Gastrocnemius medialis (tissue), 4 donors: ENCODE measurements at places on chromosomes 7 and 10. TPM values are rescaled to one million over a fixed set of nuclear protein-coding genes. Genes with fewer than 3 reads are reported as not detected.

- DNase-seq = peak; percentile 27
These were observed 67.2 kb downstream of the DGKB start for GRCh38 chr7:14835384-14835783.

Gene PNLIPRP2
- total RNA-seq = not detected

GRCh38 chr10:104893701-104894100 is 252.6 kb downstream of the SORCS3 start:
- DNase-seq = no peak

Gene TAC1
- total RNA-seq = not detected

GRCh38 chr7:137563981-137564380 is 220.4 kb upstream of the PTN start:
- no peak for DNase-seq

Gene TECPR1
- total RNA-seq = 19.3 TPM

DNA sequence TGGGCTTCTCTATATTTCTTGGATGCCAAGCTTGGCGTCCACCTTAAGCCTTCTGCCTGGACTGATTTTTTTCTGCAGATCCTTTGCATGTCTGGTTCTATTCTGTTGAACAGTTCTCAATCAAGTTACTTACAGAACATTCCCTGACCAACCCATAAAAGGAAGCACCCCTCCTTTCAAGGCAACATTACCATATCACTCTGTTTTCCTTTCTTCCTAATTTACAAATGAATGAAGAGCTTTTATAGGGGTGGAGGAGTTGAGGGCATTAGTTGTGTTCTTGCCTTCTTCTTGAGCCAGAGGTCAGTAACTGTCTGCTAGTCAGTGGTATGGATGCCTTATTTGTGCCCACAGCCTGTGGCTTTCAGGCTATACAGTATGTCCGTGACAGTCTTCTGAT is 361.0 kb downstream of the PHTF2 start:
- no peak for DNase-seq

DNA sequence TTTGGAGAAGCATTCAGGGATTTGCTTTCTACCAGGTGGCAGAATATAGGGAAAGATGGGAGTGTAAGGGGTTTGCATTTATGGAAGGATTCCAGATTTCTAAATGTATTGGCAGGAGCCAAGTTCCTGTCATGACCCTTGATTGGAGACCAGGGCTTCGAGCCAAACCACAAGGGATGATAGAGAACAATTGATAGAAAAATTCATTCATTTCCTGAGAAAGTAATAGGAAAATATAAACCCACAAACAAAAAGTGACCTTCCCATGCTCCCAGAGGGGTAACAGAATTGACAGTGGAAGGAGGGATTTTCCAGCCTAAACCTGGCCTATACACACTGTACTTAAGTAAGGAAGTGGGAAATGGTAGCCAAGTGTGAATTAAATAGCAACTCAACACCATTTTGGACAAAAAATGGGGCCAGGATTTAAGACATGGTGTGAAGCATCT is 22.4 kb upstream of the IFIT2 start:
- DNase-seq = no peak

DNA sequence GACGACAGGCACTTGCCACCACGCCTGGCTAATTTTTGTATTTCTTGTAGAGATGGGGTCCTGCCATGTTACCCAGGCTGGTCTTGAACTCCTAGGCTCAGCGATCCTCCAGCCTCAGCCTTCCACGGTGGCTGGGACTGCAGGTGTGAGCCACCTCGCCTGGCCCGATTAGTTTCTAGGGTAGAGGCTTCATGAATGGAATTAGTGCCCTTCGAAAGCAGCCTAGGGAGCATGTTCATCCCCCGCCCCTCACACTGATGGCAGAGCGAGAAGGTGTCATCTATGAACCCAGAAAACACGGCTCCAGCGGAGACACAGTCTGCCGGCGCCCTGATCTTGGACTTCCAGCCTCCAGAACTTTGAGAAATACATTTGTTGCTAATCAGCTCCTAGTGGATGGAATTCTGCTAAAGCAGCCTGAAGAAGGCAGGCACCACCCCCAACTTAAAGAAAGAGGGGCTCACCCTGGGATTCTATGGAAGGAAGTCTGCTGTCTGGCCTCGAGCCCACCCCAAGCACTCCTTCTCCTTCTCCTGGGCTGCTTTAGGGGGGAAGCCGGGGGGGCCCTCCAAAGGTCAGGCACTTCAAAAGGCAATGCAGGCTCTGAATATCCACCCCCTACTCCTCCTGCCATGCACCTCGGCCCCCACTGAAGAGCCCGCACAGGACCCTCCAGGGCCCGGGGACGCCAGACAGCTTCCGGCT is 10.1 kb downstream of the PDGFA start:
- DNase-seq = no peak

- DNase-seq = peak; percentile 74
These were observed 83.2 kb upstream of the KIF5B start for GRCh38 chr10:32139223-32140073.

DNA sequence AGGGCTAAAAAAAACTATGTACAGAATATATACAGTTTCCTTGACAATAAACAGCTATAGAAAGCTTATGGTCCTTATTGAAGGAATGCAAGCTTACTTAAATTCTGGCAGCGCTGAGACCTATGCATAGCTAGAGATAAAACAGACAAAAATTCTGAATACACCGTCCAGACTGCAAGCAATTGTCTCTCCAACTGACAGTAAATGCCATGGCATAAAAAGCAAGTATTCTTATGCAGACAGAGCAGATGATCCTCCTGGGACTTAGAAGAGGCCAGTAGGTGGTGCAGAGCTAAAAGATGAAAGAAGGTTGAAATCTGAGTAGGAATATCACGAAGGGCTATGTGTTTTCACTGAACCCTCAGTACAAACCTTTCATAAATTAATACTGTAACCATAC is 157.0 kb upstream of the CACNA2D1 start:
- DNase-seq = no peak

Gene MYPN
- 233 TPM for total RNA-seq

DNA sequence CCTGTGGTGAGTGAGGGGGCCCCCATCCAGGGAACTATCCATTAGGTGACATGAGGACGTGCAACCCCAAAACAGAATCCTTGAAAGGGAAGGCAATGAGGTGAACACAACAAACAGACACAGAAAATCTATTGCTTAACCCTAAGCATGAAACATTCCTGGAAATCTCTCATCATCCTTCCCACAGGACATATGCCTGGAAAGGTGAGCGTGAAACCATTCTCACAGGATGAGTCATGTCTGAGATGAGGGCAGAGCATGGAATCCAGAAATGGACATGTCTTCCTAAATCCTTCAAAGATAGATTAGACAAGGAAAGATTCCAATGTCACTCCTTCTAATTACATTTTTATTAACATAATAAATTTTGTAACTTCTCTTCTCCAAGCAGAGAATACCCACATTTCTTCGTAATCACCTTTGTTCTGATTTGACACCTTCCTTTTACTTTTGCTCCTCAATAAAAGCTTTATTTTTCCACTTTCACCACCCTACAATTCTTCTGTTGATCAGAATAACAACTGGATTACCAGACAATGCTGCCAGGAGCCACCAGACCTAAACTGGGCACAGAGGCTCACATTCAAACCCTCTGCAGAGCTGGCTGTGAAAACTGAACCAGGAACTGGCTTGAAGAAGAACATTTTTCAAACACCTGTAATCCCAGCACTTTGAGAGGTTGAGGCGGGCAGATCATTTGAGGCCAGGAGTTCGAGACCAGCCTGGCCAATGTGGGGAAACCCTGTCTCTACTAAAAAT is 67.2 kb downstream of the COBL start:
- no peak for DNase-seq

Gene ZMYND11
- total RNA-seq = 64.1 TPM

DNA sequence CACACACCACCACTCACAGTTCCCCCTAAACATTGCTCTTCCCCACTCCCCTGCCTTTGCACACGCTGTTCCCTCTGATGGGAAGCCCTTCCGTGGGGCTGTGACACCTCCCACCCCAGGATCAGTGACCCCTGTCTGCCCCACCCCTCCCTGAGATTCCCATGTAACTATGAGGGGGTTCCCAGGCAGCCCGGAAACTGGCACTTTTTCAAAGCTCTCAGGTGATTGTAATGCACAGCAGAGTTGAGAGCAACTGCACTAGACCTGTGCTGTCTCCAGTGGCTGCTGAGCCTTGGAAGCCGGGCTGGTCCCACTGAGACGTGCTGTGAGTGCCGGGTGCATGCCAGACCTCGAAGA is 29.8 kb downstream of the GPRIN2 start:
- peak; percentile 10 for DNase-seq

Gene DNAH11
- 0.10 TPM for total RNA-seq

DNA sequence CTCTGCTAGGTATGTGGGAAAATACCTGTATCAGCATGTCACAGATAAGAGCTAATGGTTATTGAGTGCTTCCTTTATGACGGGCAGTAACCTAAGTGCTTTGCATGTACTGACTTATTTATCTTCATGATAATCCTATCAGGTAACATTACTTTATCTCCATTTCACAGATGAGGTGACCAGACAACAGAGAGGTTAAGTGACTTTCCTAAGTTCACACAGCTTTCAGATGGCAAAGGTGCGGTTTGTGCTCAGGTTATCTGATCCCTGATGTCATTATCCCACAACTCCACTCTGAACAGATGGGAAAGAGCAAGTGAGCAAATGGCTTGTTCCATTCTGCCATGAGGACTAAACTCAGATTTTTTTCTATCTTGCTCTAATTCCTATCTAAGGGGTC is 217.0 kb upstream of the PODXL start:
- no peak for DNase-seq

Gene CACNB2
- total RNA-seq = 0.13 TPM

GRCh38 chr7:33961948-33962347 is 56.6 kb downstream of the BMPER start:
- no peak for DNase-seq

Gene PSD
- 2.6 TPM for total RNA-seq

Gene CARD11
- total RNA-seq = not detected

- DNase-seq = no peak
These were observed 103.8 kb downstream of the TCF7L2 start for GRCh38 chr10:113053881-113054280.

Gene NKX1-2
- total RNA-seq = not detected

DNA sequence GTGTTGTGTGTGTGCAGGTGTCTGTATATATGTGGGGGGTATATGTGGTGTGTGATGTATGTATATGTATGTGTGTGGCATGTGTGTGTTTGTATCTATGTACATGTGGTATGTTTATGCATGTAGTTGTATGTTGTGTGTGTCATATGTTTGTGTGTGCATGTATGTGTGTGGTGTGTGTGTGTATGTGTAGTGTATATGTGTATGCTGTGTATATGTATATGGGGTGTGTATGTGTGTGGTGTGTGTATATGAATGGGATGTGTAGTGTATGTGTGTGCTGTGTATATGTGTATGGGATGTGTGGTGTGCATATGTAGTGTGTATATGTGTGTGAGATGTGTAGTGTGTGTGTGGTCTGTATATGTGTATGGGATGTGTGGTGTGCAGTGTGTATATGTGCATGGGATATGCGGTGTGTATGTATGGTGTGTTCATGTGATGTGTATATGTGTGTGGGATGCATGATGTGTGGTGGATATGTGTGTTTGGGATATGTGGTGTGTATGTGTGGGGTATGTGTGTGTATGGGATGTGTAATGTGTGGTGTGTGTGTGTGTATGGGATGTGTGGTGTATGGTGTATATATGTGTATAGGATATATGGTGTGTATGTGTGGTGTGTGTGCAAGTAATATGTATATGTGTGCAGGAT is 30.0 kb downstream of the IKZF1 start:
- DNase-seq = no peak

Gene RBP3
- not detected for total RNA-seq

DNA sequence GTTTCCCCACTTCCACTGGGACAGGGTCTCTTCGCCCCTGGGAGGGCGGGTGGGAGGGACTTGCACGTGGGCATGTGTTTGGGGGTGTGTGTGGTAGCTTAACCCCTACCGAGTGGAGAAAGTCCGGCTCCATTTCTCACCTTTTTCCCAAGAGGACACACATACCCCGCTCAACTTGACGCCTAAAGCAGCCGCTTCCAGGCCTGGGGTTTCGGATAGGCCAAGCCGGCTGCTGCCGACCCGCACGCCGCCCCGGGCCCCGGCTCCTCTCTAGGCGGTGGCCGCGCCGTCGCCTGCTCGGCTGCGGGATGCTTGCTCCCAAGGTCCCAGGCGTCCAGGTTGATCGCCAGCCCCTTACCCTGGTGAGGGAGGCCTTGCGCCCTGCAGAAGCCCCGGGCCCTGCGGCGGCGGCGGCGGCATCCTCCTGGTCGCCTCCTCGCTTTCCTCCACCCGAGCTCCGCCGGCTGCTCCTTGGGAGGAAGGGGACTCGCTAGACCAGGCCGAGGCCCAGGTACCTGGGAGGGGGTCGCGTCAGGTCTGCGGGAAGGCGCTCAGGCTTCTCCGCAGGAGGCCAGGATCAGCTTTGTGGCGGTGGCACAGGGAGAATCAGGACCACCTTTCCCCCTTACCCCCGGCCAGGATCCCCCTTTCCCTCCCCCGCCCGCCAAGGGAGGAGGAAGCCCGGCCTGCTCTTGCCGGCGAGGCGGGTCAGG is 3.2 kb upstream of the GATA3 start:
- no peak for DNase-seq

GRCh38 chr7:70630818-70631457 is 501.0 kb upstream of the GALNT17 start:
- no peak for DNase-seq

GRCh38 chr7:2853147-2853546 is 9.0 kb upstream of the GNA12 start:
- peak; percentile 39 for DNase-seq

Gene HTR5A
- not detected for total RNA-seq

Gene RBP4
- 3.8 TPM for total RNA-seq

Gene TECTB
- not detected for total RNA-seq

Gene PTPRZ1
- total RNA-seq = 0.16 TPM

GRCh38 chr10:7477538-7478334 is 66.9 kb upstream of the SFMBT2 start:
- no peak for DNase-seq

GRCh38 chr10:130121486-130122079 is 11.0 kb upstream of the C10orf143 start:
- no peak for DNase-seq

DNA sequence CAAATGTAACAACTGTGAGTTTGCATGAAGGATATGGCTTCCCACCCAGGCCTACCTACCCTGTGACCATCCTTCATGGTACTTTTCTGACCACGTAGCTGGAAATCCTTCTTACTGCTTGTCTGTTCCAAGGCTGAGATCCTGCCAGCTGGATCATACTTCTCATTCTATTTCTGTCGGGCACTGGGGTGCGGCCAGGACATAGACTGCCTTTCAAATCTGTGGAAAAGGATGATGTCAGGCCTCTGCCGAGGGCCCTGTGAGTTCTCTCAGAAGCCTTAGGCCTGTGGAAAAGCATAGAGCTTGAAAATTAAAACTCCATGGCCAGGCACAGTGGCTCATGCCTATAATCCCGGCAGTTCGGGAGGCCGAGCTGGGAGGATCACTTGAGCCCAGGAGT is 10.0 kb downstream of the VWC2 start:
- peak; percentile 66 for DNase-seq
